ENCODE measurements at places on chromosomes 7 and 10.

DNA sequence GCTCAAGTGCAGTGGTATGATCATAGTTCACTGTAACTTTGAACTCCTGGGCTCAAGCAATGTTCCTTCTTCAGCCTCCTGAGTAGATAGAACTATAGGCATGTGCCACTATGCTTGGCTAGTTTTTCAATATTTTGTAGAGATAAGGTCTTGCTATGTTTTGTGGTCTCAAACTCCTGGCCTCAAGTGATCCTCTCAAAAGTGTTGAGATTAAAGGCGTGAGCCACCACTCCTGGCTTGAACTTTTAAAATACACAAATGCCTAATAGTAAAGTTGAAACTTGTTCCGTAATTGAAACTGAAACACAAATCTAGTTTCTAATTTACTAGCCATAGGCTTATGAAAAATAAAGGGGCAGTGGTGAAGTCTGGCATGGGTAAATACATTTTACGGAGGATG is 65.7 kb downstream of the AP3M1 start:
- DNase-seq, result no peak

- no peak for DNase-seq
Observed at GRCh38 chr10:66604195-66604594, 321.6 kb upstream of the LRRTM3 start.

- DNase-seq, result no peak
Observed at GRCh38 chr7:123296965-123297364, 97.2 kb upstream of the SLC13A1 start.

DNA sequence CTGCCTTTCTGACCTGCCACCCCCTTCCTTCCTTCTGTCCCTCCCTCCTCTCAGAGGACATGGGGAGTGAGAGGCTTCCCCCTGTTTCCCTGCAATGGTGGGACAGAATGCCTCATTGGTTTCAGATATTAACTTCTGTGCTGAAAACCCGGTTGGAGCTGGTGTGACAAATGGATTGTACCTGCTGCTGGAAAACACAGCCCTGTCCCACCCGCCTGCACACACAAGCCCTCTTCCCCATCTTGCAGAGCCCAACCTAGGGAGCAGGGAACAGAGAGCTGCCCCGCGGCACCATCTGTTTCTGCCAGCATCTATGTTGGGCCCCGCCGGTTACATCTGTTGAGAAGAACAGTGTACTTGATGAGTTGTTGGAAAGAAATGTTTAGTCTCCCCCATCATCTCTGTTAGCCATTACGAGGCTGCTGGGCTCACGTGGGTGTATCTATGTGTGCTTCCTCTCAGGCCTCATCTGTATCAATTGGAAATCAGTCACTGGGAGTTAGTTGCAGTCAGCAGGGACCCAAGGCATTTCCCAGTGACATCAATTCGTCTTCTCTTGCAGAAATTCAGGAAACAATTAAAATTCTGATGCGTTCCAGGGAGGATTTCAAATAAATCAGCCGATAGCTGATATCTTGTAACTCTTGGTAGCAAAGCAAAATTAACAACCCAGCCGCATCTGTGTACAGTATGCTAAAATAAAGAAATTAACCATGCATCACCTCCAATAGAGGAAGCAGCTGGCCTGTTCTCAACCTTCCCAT is 725.6 kb upstream of the GALNT17 start:
- no peak for DNase-seq

DNA sequence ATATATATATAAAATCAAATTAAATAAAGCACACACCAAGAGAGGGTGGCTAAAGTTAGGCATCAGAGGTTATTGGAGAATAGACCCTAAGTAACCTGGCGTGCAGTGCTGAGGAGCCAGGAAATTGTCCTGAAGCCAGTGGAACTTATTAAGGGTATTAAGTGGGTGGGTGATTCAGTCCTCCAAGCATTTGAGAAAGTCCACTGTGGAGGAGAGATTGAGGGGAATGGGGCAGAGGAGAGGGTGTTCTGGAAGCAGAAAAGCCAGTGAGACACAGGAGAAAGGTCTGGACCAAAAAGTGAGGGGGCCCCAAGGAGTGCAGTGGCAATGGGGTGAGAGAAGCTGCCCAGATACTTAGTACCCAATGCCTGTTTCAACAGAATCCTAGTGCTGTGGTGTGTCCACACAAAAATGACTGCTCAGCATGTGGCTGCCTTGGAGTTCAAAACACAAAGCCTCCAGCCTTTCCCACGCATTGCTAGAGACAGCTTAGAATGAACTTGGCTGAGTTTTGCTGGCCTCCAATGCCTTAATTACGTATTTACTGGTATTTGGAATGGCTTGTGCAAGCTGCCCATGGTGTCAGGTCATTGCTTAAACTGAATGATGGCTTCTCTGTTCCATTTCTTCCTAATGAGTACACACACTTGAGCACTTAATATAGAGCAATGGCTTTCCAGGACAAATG is 44.9 kb upstream of the CHST15 start:
- no peak for DNase-seq

DNA sequence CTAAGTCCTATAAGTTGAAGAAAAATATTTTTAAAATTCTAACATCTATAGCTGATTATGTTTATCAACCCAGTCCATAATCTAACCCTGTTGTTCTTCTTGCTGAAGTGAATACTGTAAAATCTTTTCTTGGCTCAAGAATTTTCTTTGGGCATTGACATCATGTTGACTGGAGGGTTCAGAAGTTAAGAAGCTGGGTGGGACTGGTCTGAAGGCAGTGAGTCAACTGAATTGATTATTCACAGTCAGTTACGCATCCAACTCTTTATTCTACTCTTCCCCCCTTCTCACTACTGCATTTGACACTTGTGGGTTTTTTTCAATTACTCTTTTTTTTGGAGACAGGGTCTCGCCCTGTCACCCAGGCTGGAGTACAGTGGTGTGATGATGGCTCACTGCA is 31.0 kb downstream of the DENND2A start:
- no peak for DNase-seq

DNA sequence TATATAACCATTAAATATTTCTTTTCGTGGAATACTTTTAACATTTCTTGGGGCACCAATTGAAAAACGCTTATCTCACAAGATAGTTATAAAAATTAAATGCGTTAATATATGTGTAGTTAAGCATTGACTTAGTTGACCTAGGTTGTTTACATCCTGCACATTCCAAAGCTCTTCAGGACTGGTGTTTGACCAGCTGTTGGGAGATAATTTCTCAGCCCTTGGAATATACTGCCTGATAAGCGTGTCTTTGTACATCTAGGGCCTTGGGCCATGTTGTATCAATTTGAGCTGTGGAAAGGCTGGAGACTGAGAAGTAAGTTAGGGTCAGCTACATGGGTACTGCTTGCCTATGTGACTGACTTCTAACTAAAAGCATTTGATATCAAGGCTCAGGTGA is 90.0 kb upstream of the AOAH start:
- DNase-seq, result no peak

GRCh38 chr10:72574636-72575035 is 51.2 kb downstream of the MICU1 start:
- no peak for DNase-seq

- no peak for DNase-seq
Observed at GRCh38 chr7:81783818-81784217, 14.0 kb upstream of the HGF start.

DNA sequence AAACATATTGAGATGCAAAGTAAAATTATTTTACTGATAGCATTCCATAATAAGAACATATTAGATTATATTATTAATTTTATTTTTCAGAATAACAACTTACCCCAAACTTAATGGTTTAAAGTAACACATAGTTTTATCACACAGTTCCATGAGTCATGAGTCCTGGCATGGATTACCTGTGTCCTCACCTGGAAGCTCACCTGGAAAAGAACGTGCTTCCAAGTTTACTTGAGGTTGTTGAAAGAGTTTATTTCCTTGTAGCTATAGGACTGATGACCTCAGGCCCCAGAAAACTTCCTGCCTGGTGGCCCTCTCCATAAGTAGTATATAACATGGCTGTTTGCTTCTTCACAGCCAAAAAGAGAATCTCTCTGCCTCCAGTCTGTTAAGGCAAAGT is 254.6 kb downstream of the TFEC start:
- no peak for DNase-seq

- DNase-seq, result no peak
Observed at GRCh38 chr7:24440892-24441291, 132.4 kb upstream of the PALS2 start.

DNA sequence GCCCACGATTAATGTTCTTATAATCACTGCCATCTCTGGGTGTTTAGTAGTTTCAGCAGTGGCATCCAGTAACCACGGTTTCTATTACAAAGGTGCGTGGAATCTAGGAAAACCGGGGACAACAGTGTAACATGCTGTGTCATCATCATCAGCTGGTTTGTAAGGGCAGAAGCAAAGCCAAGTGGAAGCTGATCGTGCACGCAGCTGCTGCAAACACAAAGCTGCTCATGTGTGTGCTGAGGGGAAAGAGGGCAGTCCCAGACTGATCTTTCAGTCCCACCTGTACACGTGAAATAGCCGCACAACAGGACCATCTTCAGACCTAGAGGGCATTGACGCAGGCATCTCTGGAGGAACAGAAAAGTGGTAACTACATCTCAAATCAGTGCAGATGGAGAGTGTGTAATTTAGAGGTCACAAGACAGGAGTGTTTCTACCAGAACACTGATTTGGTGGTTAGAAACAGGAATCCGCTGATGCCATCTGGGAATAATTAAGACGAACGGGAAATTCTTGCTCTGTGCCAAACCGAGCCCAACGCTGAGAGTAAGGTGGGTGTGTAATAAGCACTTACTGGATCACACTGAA is 13.4 kb downstream of the ANKRD16 start:
- no peak for DNase-seq

- no peak for DNase-seq
Observed at GRCh38 chr10:33833566-33833965, 499.1 kb upstream of the NRP1 start.

DNA sequence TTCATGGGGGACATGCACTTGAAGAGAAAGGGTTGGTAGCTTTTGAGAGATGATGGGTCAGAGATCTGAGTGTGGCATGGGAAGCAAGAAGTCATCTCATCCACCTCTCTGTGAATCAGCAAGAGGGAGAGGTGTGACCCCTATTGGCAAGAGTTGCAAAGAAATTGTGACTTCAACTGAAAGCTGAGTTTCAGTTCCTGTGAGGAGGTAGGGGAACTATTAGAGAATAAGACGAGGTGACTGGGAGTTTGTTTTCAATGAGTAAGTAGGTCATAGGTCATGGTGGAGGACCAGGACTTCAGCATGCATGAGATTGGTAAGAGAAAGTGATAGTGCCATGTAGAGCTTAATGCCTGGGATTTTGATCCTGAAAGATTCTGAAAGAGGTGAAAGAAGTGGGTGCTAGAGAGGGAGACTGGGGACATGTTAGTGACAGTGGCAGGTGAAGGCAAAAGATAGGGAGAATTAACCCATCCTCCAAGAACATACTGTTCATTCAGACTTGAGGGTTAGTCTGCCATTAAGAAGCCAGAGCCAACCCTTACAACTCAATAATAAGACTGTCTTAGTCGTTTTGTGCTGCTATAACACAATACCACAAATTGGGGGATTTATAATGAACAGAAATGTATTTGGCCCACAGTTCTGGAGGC is 75.5 kb upstream of the CAPZA2 start:
- DNase-seq, result no peak

DNA sequence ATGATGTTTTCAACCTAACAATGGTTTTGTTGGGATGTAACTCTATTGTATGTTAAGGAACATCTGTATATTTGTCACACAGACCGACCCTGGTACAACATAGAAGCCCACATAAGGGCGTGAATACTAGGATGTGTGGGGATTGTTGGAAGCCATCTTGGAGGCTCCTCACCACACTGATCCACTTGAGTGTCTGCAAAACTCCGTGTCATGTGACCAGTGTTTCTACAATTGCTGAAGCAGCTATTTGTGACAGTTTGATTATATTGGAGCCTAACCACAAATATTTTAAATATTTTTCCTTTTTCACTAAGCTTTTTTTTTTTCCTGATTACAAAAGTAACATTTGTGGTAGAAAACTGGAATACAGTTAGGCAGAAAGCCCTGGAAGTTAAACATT is 27.9 kb downstream of the RALA start:
- no peak for DNase-seq

DNA sequence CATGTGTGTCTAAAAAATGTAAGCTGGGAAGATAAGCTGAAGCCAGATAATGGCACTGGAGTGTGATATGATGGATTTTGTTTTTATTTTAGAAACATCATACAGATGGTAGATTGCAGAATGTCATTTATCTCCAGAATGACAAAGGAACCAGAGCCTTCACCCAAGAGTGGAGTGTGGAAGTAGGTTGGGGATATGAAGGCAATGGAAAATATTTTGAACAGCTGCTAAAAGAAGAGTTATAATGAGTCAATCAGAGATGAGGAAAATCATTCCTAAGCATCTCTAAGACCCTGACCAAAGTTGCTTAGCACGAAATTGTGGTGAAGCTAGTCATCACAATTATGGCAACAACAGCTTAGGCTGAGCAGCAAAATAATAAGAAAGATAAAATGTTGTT is 39.8 kb upstream of the POM121L12 start:
- DNase-seq, result no peak

DNA sequence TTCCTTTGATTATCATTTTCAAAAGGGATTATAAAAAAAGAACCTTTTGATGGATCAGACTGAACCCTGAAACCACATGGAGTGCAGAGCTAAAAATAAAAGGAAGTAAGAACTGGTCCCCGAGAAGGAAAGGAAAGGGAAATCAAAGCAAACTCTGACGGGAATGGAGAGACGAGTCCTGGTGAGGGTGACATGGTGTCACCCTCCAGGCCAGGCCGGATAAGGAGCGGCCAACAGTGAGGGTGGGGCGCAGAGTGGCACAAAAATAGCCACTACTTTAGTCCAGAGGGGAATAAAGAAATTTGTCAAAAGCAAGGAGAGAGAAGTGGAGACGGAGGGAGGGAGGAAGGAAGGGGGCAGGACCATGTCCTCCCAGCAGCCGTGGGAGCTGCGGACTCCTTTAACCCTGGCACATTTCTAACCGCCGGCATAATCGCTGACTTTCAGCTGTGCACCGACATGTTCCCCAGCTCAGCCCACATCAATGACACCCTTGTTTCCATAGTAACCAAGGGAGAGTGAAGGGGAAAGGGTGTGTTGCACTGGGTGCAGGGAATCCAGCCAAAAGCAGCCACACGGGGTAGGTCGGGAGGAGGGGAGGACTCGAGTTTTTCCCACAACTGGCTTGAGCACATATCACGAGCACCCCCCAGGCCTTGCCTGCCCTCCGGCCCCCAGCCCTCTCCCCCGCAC is 29.7 kb downstream of the TRIM8 start:
- no peak for DNase-seq

- DNase-seq, result no peak
Observed at GRCh38 chr7:37705976-37706375, 22.4 kb downstream of the GPR141 start.

Data from Panc1 (cell line).